Renal cortex interstitium (tissue), 15 donors: ENCODE measurements at places on chromosomes 16 and 17. TPM values are rescaled to one million over a fixed set of nuclear protein-coding genes. Genes with fewer than 3 reads are reported as not detected.

Gene ODF4
- not detected for polyA plus RNA-seq

Gene PYDC1
- not detected for polyA plus RNA-seq

Gene KRTAP3-2
- polyA plus RNA-seq: not detected

Gene RHOT2
- 111 TPM for polyA plus RNA-seq

Gene PMFBP1
- 2.9 TPM for polyA plus RNA-seq

Gene CLUH
- polyA plus RNA-seq: 44.2 TPM

GRCh38 chr17:16465052-16465312, 27.0 kb downstream of the LRRC75A start:
- no peak for DNase-seq

DNA sequence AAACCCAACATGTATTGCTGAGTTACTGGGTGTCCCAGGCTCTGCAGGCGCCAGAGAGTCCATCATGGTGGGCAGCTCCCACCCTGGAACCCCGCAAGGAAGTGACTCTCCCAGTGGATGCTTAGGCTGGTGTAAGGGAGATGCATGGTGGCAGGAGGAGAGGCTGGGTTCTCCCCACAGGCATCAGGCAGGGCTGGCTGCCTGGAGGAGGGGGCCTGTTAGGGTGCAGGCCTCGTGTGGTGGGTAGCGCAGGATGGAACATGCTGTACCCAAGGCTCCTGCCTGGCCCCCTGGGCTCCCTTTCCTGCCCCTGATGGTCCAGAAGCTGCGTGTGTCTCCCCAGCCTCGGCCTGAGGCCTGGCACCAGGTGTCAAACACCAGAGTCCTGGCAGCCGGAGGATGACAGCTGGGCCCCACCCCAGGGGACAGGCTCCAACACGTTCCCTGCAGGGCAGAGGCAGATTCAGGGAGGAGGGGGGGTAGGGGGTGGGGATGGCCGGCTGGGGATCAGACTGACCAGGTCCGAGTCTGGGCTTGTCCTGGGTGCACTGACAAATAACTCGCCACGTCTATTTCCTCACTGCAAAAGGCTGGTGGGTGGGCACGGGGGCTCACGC, 40.2 kb upstream of the CIBAR2 start:
- DNase-seq: no peak

DNA sequence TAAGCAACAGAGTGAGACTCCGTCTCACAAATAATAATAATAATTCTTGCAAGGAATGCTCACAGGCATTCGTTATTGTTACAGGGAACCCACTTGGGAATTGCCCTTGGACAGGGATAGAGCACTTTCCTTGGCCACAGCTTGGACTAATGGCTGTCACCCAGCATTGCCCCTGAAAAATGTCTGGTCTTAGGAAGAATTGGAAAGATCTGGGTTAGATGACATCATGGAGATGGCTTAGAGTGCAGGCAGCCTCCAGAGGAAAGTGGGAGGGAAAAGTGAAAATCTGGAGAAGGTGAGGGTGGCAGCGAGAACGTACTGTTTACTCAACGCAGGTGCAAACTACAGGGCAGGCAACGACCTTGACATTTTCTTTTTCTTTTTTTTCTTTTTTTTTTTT, 59.3 kb upstream of the MRTFB start:
- DNase-seq: no peak

GRCh38 chr17:78653382-78653781, 76.2 kb upstream of the DNAH17 start:
- DNase-seq: no peak

- DNase-seq: no peak
Observed at GRCh38 chr16:68645494-68646388, 631 bp downstream of the CDH3 start.

- no peak for DNase-seq
Observed at GRCh38 chr16:3748307-3748706, 31.0 kb upstream of the TRAP1 start.

DNA sequence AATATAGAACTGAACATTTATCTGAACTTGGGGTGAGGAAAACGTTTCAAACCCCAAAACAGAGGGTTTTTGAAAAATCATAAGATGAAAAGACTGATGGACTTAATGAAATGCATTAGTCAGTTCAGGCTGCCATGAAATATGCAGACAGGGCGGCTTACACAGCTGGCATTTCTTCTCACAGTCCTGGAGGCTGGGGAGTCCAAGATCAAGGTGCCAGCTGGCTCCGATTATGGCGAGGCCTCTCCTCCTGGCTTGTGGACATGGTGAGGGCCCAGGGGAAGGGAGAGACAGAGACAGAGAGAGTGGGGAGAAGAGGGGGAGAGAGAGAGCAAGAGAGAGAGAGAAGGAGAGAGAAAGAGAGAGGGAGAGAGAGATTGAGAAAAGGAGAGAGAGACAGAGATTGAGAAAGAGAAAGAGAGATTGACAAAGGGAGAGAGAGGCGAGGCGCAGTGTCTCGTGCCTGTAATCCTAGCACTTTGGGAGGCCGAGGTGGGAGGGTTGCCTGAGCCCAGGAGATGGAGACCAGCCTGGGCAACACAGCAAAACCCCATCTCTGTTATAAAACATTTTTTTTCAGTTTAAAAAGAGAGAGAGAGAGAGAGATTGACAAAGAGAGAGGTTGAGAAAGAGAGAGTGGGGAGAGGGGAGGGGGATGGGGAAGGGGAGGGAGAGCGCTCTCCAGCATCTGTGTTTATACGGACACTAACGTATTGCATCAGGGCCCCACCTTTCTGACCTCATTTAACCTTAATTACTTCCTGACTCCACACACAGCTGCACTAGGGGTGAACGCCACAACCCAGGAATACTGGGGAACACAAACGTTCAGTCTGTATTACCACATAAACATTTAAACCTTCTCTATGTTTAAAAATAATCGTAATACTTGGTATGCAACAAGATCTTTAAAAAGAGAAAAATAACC, 24.6 kb upstream of the RPH3AL start:
- no peak for DNase-seq

GRCh38 chr16:67965668-67966548, 2.5 kb downstream of the SLC12A4 start:
- DNase-seq: no peak

DNA sequence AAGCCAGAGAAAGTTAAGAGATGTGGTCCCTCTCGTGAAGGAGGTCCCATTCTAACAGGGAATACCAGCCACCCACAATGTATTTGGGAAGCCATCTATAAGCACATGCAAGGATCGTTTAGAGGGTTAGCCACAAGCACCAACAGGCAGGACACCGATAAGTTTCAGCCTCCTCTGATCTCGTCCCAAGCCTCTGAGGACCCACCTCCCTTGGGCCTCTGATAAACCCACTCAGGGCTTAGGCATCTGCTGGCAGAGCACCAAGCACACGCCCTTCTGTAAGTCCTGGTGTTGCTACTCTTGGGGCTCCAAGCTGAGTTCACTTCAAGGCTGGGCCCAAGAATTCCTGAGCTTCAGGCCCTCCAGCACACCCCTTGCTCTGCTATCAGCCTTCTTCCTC, 5.4 kb upstream of the PNPO start:
- no peak for DNase-seq
